ENCODE measurements at places on chromosomes 7 and 10.

DNA sequence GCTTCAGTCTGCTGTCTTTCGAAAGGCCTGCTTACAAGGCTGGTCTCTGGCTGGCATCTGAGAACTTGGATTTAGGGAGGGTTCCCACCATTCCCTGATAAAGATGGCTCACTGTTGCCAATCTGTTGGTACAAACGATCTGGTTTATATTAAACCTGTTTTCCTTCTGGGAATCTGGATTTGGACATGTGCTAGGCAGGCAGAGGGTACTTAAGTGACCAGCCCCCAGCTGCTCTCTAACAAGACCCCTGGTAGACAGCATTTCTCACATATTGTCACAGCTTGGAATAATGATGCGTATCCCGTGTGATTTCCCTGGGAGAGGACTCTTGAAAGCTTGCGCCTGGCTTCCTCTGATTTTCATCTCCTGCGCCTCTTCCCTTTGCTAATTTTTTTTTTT is 21.6 kb downstream of the YWHAG start:
- no peak for DNase-seq

DNA sequence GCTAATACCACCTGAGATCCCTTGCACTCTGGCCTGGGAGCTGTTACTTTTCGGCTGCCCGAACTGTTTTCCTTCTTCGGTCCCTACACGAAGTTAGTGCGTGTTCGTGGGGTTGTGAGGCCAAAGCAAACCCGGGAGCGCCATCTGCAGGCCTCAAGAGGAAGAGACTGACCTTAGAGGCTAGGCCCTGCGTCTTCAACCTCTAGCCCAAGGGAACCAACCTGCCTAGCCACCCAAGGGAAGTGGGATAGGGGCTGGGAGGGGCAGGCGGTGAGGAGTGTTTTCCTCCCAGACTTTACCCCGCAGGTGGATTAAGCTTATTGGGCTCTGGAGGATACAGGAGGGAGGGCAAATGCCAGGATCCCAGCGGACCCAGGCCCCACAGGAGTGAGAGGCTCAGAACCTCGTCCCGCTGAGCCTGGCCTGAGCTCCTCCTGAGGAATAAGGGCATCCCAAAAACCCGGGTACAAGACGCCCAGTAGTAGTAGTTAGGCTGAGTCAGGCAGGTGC is 1.7 kb upstream of the PAX2 start:
- DNase-seq = peak; percentile 86

- no peak for DNase-seq
These were observed 57.1 kb downstream of the AOC1 start for GRCh38 chr7:150909200-150909995.

DNA sequence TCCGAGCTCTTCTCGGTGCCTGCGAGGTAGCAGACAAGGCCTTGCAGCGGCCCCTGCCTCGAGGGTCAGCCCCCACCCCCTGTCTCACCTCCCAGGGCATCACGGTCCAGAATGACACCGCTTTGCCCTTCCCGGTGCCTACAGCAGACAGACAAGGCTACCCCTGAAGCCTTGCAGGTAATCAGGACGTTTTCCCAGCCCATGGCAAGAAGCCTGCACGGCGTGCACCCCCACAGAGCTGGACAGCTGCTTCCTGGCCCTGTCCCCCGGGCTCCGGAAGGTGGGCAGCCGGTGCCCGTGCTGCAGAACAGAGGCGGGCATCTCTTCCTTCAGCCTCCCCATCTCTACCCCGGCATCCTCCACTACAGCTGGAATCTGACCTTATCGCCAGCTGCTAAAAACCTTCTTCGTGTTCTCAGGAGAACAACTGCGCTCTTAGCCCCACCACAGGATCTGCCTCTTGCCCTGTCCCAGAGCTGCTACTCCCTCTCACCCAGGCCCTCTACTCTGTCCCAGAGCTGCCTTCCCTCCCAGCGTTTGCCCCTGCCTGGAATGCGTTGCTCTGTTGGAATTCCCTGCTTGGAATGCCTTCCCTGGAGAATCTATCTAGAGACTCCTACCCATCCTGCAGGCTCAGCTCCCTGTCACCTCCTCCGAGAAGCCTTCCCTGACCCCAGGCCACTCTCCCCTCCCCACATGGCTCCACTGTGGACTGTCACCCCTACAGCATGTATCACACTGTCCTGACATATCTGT is 4.7 kb downstream of the MYL10 start:
- no peak for DNase-seq

DNA sequence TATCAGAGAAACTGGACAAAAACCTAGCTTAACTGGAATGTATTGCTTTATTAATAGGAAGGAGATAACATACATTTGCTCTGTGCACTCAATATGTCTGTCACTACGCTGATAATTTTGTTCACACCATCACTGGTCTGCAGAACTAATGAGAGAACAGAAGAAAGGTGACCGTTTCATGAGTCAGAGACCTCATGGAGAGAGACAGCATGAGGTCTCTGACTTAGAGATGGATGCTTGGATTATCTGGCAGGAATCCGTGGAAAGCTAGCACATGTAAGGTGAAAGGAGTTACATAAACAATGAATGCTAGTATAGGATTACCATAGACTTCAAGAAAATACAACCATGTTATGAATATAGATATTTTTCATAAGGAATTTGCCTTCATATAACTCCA is 947.3 kb downstream of the IPMK start:
- DNase-seq = no peak

- no peak for DNase-seq
These were observed 229.5 kb upstream of the ADARB2 start for GRCh38 chr10:1966712-1967376.

Data from kidney glomerular epithelial cell (primary cell).